GM04503 (cell line): ENCODE measurements at places on chromosomes 16 and 17.

DNA sequence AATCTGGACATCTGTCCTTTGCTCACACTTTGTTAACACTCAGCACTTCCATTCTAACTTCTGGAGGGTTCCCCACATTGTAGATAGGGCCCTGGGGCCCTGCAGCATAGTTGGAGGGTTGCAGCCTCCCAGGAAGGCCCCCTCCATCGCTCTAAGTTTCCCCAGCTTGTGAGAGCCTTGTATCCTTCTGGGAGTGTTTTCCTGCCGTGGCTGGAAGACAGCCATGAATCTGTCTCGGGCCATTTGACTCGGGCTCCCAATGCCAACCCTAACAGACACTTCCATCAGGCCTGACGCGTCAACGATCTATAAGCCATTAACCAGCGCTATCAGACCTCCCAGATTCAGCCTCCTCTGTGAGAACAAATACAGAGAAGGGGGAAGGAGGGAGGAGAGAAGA, 263.7 kb upstream of the RPL38 start:
- DNase-seq: no peak

- DNase-seq: no peak
Measured at GRCh38 chr17:1216217-1217088, 36.7 kb upstream of the ABR start.

DNA sequence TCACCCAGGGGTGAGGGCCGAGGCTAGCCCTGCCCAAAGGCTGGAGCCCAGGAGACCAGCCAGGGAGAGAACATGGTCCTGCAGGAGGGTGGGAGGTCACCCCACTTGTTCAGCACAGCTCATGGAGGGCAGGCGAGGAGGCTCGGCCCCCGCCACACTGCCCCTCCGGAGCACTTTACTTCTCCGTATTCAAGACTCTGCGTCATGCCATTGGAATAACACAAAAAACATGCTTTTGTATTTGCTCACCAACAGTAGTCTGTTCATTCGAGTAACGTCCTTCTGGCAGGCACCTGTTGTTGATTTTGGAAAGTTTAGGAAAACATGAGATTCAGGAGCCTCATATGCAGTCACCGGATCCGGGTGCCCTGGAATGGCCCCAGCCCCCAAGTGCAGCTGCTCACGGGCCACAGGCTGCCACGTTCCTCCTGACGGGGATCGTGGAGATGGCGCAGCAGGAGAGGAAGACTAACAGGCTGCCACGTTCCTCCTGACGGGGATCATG, 81.1 kb upstream of the DNAH17 start:
- DNase-seq: no peak

- no peak for DNase-seq
Measured at GRCh38 chr17:51499897-51500296, 239.6 kb downstream of the UTP18 start.

GRCh38 chr17:79859676-79860615, 20.7 kb upstream of the CBX4 start:
- DNase-seq: no peak

GRCh38 chr17:31721291-31722025, 137.6 kb downstream of the COPRS start:
- no peak for DNase-seq

- no peak for DNase-seq
Measured at GRCh38 chr17:75642784-75643642, 9.8 kb downstream of the SMIM5 start.

GRCh38 chr17:60154616-60155426, 5.0 kb downstream of the CA4 start:
- DNase-seq: peak; percentile 66

- DNase-seq: peak; percentile 37
Measured at GRCh38 chr17:1365445-1366039, 34.5 kb downstream of the YWHAE start.

DNA sequence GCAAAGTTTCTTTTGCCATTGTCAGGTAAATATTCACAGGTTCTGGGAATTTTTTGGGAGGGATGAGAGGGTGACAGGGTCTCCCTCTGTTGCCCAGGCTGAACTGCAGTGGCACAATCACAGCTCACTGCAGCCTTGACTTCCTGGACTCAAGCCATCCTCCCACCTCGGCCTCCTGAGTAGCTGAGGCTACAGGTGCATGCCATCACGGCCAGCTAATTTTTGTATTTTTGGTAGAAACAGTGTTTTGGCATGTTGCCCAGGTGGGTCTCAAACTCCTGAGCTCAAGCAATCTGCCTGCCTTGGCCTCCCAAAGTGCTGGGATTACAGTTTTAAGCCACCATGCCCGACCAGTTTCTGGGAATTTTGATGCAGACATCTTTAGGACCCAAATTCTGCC, 53.0 kb downstream of the IQCK start:
- no peak for DNase-seq

DNA sequence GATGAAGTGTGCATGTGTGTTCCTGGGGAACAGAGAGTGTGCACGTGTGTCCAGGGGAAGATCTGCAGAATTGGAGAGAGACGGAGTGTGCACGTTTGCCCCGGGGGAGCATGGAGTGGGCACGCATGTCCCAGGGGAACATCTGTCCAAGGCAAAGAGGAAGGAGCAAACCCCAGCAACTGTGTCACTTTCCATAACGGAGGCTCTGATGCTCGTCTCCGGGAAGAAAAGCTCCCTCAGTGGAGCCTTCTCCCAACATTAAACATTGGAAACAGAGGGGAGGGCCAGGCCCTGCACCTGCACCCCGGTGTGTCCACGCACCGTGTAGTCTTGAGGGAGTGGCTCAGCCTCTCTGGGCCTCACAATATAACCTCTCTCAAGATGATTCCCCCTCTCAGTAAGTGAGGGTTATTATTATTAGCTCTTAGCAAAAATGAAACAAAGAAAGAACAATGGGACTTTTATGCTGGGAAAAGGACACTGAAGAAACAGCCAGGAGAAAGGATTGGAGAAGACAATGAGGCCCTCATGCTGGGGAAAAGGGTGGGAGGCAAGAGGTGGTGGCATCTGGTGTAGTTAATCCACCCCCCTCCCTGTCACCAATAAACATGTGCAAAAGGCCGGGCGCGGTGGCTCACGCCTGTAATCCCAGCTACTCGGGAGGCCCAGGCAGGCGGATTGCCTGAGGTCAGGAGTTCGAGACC, 7.6 kb downstream of the RAB40B start:
- DNase-seq: no peak
